ENCODE measurements at places on chromosomes 1 and 21.

DNA sequence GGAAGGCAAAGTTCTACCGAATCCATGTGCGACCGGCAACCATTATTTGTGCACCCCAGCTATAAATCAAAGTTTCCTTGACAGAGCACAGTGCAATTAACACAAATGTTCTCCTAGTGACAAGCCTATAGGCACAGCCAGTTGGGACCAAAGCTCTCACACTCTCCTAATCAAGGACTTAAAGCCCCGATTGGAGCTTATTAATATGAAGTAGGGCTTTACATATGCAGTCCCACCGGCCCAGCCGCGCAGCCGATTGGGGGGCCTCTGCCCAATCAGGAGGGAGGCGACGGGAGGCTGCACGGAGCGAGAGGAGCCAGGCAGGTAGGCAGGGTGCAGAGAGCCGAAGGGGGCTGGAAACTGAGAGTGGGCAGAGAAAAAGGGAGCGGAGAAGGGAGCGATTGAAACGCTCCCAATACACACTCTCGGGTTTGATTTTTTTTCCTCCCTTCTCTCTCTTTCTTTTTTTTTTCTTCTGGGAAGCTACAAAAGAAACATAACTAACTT is at the start of gene ESRRG:
TSS of gene ESRRG (minus strand) at position 156 of the 507 bp plus-strand sequence. CDS start at position 26, 130 bp downstream.
- no peak for DNase-seq

GRCh38 chr1:227174164-227174563 is 144.1 kb downstream of the CDC42BPA start:
- DNase-seq: no peak

- DNase-seq: no peak
These were observed 7.8 kb downstream of the PHTF1 start for GRCh38 chr1:113751516-113751915.

DNA sequence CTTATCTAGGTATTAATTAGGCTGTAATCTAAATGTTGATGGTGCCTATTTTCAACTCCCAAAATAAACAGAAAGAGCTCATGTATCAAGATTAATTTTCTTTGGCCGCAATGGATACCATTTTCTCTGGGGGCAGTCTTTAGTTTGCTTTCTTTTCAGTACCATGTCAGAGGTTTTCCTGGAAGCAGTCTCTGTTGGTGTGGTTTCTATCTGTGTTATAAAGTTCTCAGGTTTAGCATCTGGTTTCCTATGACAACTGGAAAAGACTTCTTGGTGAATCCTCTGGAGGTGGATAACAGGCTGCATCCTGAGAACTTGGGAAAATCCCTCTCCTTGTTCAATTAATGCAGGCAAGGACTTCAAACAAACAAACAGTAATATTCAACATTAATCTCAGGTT is 38.7 kb upstream of the BATF3 start:
- no peak for DNase-seq

DNA sequence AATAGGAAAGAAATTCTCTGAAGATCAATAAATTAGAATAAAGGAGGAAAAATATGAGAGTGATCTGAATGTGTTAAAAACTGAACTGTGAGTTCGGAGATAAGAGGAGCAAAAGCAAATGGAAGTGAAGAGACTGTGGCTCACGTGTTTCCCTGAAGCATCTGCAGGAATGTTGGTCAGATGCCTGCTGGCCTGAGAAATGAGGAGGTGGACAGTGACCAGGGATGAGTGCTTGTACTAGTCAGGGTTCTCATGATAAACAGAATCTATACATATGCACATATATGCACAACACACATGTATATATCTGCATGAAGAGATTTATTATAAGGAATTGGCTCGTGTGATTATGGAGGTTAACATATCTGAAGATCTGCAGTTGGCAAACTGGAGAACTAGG is 103.4 kb upstream of the TIAM1 start:
- DNase-seq: no peak

- DNase-seq: no peak
These were observed 106.4 kb downstream of the RHOU start for GRCh38 chr1:228841632-228842031.

GRCh38 chr1:61151565-61151964 is 69.2 kb downstream of the NFIA start:
- DNase-seq: no peak

- no peak for DNase-seq
These were observed 61.1 kb upstream of the LAPTM5 start for GRCh38 chr1:30818568-30819243.

DNA sequence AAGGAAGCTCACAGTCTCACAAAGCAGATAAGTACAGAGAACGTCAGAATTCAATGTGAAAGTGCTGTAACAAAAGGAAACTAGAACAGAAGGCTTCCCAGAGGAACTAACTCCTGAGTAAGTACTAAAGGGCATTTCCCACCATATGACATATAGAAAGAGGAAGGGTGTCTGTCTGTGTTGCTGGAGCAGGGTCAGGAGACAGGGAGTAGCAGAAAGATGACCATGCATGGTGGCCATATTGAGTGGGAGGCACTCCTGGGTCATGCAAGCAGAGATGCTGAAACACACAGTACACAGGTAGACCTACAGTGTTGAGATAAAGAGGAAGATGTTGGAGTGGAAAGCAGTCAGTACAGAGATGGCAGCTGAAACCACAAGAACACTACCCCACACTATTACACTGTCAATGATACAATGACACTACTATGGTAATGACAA is 47.3 kb downstream of the SLC25A24 start:
- DNase-seq: no peak

GRCh38 chr1:77906624-77907023 is 18.2 kb downstream of the NEXN start:
- no peak for DNase-seq

- DNase-seq: no peak
These were observed 145.4 kb downstream of the LMO4 start for GRCh38 chr1:87474098-87474497.

GRCh38 chr1:8879464-8879921 is 1.0 kb upstream of the ENO1 start:
- DNase-seq: no peak

- DNase-seq: no peak
These were observed 481 bp upstream of the SLAMF1 start for GRCh38 chr1:160647329-160647720.

GRCh38 chr1:101040666-101041065 is 15.1 kb upstream of the DPH5 start:
- DNase-seq: no peak

DNA sequence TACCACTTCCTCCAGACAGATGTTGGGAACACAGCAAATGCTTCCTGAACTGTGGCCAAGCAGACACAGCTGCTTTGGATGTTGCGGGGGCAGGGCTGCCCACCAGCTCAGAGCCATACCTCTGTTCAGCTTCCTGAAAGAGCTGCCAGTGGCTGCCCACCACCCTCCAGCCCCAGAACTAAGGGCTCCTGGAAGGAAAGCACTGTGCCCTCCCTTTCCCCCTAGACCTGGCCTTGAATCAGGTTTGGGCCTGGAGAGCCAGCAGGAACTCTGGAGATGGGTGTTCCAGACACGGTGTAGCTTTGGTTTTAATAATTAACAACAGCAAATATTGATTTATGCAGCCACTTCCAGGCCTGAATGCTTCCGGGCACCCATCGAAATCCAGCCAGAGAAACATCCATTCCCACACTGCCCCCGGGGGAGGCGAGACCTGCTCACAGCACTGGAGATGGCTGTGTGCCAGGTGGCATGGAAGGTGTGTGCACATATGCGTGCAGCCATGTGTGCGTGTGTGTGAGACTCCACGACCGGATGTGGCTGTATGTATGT is 45.7 kb downstream of the RAP1GAP start:
- no peak for DNase-seq

DNA sequence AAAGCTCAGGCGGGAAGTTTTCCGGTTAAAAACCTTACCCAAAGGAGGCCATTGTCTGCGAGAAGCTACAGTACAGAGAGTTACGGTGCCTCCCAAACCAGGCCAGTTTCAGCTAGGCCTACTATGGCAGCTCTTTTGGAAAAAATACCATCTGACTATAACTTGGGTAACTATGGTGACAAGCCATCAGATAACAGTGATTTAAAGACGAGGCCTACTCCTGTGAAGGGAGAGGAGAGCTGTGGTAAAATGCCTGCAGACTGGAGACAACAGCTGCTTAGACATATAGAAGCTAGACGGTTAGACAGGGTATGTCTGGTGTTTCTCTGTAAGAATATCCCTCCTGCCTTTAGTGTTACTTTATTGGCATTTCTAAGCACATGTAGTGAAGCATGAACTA is 165.9 kb downstream of the LRRC40 start:
- no peak for DNase-seq

DNA sequence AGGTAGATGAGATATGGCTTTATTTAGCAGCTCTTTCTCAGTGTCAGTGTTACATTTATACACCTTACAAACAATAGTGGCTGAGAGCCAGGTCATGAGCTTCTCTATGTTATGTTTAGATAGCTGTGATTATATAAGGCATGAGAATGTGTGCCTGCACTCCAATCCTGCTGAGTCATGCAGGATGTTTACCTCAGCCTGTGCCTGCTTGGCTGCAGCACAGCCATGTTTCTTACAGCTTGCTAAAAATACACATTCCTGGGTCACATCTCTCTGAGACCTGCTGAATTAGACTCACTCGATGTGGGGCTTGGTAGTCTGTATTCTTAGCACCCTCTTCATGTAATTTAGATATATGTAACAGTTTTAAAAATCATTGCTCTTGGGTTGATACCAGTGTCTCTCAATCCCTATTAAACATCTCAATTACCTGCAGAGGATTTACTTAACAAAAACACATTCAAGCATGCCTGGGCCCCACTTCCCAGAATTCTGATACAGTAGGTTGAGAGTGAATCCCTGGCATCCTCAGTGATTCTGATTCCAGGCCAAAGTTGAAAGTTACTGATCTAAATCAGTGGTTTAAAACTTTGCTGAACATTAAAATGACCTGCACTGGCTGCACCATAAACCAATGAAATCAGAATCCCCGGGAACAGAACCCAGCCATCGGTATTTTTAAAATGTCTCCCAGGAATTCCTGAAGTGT is 107.5 kb downstream of the GDAP2 start:
- DNase-seq: no peak

DNA sequence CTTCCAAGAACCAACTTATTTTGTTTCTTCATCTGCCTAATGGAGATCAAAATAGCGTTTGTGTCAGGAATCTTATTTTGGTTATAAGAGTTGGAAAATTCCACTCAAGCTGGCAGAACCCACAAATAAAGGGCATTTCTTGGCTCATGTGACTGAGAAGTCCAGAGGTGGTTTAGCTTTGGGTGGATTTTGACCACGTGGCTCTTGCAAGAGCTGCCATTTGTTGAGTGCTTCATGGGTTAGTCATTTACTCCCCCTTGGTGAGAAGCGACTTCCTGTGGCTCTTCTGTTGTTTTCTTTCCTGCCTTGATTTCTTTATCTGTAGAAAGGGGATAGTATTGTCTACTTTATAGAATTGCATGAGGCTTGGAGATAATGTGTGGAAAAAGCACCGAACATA is 9.5 kb upstream of the RNF186 start:
- DNase-seq: no peak

DNA sequence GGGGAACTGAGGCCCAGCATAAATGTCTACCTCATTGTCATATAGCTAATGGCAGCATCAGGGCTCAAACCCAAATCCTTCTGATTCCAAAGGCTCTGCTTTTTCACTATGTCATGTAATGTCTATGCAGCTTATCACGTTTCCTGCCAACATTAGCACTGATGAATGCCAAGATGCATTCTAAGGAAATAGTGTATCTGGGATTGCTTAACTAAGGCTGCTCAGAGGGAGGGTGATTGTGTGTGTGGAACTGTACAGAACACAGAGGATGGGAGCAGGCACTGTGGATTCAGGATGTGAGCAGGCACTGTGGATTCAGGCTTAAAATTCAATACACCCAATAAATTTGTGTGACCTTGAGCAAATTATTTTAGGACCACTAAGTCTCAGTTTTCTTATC is 456.4 kb upstream of the DEPDC1 start:
- no peak for DNase-seq

DNA sequence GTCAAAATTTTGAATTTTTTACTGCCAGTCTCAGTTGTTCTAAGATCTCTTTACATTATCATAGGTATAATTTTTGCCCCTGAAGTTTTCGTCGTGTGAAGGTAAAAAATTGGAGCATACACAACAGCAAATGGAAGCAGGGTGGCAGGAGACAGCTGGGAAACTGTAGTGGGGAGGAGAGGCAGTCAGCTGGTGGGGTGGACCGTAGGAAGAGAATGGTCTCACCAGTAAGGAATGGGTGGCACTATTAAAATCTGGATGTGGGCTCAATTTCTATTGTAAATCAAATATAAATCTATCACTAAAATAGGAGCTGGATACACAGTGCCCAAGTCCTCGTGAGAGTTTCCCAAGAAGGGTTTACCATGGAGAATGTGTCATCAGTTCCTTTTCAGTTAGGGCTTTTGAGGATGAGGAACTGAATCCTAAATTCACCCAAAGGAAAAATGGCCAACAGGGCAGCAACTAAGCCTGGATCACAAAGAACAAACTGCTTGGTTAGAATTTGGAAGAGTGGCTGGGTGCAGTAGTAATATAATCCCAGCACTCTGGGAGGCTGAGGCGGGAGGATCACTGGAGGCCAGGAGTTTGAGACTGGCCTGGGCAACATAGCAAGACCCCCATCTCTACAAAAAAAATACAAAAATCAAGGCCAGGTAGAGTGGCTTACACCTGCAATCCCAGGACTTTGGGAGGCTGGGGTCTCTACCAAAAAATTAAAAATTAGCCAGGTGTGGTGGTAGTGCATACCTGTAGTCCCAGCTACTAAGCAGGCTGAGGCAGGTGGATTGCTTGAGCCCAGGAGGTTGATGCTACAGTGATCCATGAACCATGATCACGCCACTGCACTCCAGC is 10.5 kb upstream of the IRF2BP2 start:
- no peak for DNase-seq

DNA sequence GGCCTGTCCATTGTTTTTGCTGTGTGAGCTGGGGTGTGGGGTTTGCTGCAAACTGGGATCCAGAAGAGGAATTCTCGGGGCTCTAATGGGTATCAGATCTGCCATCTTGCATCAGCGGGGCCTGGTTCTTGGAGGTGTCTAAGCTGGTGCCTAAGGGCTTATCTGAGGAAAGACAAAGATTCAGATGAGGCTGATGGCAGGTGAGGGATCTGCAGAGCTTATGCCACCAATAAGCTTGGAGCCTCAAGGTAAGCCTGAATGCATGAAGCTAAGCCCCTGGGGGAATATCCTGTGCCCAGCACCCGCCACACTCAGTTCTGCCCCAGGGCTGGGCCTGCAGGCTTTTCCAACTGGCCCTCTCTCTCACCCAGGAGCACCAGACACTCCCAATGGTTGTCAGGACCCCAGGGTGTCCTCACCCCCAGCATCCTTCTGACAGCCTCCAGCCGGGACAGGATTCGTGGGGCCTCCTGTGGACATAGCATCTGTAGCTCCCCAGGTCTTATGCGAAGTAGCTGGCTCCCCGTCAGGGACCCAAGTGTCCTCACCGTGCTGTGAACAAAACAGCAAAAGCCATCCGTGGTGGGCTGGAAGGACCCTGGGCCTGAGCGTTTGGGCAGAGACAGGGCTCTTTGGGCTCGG is 9.5 kb upstream of the GSTM3 start:
- no peak for DNase-seq

GRCh38 chr1:44289530-44289929 is 65.5 kb downstream of the ERI3 start:
- DNase-seq: no peak

- DNase-seq: peak; percentile 50
These were observed 18.3 kb upstream of the IL6R start for GRCh38 chr1:154386643-154387352.

DNA sequence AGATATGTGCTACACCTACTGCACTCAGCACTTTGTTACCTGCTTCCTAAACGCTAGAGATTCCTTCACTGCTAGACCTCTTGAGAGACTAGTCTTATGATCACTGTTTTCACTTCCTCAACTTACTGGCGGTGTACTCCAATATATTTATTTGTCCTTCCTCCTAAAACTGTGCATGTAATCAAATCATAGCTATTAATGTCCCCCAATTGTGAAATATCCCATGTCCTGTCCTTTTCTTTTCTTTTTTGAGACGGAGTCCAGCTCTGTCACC is 3.4 kb downstream of the SOAT1 start:
- DNase-seq: no peak

Data from stimulated activated CD8-positive, alpha-beta memory T cell treated with anti-CD3 and anti-CD28 coated beads, Interleukin-15, amount 100 ng/mL, for 1 hour (primary cell).